Occipital lobe (tissue), 3 donors: ENCODE measurements at places on chromosomes 7 and 10.

- DNase-seq = no peak
Observed at GRCh38 chr10:27724287-27724686, 21.3 kb downstream of the MKX start.

GRCh38 chr7:16571941-16572340 is 45.3 kb downstream of the LRRC72 start:
- no peak for DNase-seq

GRCh38 chr7:31311552-31311951 is 29.0 kb downstream of the NEUROD6 start:
- no peak for DNase-seq

DNA sequence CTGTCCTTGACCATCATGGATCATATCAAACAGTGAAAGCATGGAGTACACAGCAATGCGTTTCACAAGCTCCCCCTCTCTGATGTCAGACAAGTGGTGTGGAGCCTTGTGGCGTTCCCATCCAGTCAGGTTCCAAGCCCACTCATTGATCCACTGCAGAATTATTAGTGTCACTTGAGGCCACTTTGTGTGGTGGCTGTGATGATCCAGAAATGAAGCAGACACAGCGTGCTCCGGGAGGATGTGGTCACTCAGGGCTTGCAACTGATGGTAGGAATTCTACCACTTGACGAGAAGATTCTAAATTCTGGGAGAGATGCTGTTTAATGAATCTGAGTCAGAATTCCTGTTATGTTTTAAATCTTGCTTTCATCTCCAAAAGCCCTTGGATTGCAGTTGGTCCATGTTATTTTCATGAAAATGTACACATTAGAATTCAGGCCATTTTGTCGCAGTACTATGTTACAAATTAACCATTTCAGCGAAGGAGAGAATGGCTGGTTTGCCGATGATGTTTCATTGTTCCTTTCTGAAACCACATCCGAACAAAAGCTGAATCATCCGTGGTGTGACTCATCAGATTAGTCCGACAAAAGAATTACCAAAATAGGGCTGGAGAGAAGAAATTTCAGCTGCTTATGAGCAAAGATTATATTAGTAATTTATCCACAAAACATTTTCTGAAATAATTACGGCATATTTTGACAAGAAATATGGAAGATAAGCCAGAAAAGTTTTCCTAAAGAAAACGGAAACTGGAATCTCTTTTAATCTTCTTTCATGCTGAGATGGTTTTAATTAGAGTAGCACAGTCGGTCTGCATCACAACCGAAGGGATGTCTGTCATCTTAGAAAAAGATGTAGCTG is 48.1 kb downstream of the INSYN2A start:
- DNase-seq = no peak

- DNase-seq = no peak
Observed at GRCh38 chr10:103575416-103576075, 82.0 kb downstream of the NEURL1 start.

DNA sequence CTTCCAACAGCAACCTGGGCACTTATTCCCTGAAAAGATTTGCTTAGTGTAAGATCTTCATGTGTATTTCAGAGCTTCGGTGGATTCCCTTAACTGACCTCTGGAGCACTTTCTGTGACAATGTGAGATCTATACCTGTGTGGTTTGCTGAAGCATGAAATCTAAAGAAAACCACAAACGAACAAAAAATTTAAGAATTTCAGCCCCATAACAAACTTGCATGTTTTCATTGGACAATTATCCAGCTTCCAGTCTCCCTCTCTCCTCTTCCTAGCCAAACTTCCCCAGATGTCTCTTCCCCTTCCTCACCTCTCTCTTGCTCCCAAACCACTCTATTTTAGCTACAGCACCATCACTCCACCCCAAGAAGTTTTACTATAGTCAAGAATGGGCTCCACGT is 279.9 kb upstream of the SORCS1 start:
- no peak for DNase-seq
